Muscle of leg (tissue), 16 donors: ENCODE measurements at places on chromosomes 5 and 9. TPM values are rescaled to one million over a fixed set of nuclear protein-coding genes. Genes with fewer than 3 reads are reported as not detected.

DNA sequence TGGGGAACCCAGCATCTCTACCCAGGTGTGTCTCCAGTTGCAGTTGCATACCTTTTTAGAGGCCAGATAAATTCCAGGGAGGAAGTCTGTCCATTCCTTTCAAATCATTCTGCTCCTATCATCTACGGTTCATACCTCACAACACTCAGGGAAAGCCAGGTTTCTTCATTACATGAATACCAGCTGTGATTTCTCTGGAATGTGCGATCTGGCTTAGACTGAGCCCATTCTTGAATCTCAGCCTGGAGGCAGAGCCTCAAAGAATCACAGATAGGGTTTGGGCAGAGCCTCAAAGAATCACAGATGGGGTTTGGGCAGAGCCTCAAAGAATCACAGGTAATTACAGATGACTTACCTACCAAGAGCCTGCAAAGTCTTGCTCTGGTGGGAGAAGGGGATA, 7.2 kb downstream of the P4HA2 start:
- DNase-seq = no peak

- no peak for DNase-seq
These were observed 72.0 kb downstream of the CD180 start for GRCh38 chr5:67124556-67124955.

- no peak for DNase-seq
These were observed 13.1 kb downstream of the NR6A1 start for GRCh38 chr9:124758061-124758460.

GRCh38 chr5:127426661-127427060, 90.8 kb upstream of the PRRC1 start:
- peak; percentile 67 for DNase-seq

DNA sequence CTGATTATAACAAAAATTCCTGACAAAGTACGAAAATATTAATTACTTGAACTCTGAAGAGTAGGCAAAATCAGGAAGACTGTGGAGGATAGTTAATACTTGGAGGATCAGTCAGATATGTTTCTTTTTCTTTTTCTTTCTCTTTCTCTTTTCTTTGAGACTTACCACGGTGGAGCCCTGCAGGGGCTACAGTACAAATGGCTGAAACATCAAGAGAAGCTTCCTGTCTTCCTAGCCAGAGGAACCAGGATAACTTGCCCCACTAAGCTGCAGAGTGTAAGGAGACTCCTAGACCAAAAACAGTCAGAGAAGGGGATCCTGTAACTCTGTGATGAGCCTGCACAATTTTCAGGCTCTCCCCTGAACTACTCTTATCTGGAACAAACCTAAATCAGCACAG, 324.6 kb upstream of the TYRP1 start:
- DNase-seq = no peak

- peak; percentile 14 for DNase-seq
These were observed 208.3 kb downstream of the MCTP1 start for GRCh38 chr5:95076395-95077185.

Gene IFNA13
- polyA plus RNA-seq = not detected

Gene C1QTNF2
- polyA plus RNA-seq = 24.3 TPM

- no peak for DNase-seq
These were observed 274.0 kb upstream of the CDH9 start for GRCh38 chr5:27312291-27312893.

Gene FOXE1
- not detected for polyA plus RNA-seq

- no peak for DNase-seq
These were observed 16.0 kb downstream of the CEMIP2 start for GRCh38 chr9:71752352-71752751.

DNA sequence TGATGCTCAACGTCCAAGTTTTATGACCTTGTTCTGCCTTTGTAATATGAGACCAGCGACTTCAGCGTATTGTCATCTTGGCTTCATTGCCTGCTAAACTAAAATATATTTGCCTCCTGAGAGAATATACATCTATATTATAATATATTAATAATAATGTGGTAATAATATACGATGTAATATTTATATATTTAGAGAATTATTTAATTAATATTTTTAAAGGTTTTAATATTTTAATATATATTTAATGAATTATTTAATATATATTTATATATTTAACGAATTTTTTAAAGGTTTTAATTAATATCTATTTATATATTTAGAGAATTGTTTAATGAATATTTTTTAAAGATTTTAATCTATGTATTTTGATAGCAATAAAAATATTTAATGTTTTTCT, 700.7 kb downstream of the TAF11L14 start:
- DNase-seq = no peak

DNA sequence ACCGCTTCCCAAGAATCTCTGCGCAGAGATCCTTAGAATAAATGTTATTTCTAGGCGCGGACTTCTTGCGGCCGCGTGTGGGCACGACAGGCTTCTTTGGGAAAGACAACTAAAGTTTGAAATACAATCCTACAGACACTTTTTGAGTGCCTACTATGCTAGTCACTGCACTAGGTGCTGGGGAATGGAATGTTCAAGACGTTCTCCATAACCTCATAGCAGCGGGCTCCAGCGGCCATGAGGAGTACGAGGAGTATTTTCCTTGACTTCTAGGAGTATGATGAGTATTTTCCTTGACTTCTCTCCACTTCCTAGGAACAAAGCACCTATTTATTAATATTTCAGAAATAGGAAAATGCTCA, 636 bp upstream of the PWWP2A start:
- no peak for DNase-seq

Gene NOL6
- 30.0 TPM for polyA plus RNA-seq

Gene F12
- polyA plus RNA-seq = 1.0 TPM

DNA sequence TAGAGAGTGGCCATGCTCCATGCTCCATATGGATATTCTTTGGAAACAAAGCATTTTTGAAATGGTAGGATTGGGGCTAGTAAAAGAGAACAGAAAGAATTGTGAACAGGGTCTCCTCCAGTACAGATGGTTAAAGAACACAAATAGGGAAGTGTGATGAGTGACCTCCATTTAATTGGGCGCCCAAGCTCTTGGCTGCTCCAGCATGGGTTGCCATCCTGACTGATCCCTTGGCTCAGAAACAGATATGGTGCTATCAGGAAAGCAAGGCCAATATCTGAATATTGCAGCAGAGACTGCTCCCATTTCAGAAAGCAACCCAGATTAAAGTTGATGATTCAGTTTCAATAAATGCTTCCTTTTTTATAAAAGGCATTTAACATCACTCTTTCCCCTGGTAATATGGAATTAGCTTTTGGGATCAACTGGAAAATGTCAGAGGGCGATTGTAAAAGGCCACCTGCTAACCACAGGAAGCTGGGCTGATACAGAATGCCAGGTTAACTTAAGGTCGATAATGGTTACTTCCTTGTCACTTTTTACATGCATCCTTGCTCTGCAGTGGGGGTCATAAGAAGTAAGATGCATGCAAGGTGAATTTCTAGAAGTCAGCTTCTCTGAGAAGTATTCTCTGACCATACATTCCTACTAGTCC, 52.9 kb downstream of the TMC1 start:
- DNase-seq = no peak

- DNase-seq = no peak
These were observed 743.0 kb upstream of the NUDT12 start for GRCh38 chr5:104305602-104306001.
